ENCODE measurements at places on chromosomes 4 and X.

- no peak for DNase-seq
Measured at GRCh38 chrX:139475432-139475831, 55.1 kb upstream of the F9 start.

DNA sequence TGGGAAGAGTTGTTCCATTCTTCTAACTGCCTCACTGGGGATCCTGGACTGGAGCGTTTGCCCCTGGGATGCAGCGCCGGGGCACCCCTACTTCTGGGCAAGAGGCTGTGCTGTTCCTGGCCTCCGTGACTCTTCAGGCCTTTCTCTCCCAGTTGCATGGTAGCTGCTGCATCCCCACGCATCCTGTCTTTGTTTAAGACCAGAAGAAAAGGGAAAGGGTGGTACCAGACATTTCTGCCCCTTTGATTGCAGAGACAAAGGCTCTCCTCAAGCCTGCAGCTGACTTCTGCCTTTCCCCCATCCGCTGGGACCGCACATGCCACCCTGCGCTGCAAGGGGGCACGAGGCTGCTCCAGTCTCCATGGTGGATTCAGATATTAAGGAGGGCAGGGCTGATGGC lies 70.4 kb downstream of the SHROOM2 start:
- DNase-seq: no peak

- DNase-seq: no peak
Measured at GRCh38 chrX:2398064-2398656, 102.6 kb downstream of the DHRSX start.

DNA sequence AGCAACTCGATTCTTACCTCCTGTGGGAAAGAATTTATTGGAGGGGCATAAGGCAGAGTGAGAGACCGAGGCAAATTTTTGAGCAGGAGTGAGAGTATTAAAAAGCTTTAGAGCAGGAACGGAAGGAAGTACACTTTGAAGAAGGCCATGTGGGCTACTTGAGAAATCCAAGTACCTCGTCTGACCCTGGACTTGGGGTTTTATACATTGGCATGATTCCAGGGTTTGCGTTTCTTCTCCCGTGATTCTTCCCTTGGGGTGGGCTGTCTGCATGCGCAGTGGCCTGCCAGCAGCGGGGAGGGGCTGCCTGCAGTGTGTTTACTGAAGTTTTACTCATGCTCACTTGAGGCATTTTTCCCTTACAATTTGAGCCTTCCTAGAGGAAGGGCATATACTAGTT lies 3.4 kb downstream of the GALNT7 start:
- no peak for DNase-seq

DNA sequence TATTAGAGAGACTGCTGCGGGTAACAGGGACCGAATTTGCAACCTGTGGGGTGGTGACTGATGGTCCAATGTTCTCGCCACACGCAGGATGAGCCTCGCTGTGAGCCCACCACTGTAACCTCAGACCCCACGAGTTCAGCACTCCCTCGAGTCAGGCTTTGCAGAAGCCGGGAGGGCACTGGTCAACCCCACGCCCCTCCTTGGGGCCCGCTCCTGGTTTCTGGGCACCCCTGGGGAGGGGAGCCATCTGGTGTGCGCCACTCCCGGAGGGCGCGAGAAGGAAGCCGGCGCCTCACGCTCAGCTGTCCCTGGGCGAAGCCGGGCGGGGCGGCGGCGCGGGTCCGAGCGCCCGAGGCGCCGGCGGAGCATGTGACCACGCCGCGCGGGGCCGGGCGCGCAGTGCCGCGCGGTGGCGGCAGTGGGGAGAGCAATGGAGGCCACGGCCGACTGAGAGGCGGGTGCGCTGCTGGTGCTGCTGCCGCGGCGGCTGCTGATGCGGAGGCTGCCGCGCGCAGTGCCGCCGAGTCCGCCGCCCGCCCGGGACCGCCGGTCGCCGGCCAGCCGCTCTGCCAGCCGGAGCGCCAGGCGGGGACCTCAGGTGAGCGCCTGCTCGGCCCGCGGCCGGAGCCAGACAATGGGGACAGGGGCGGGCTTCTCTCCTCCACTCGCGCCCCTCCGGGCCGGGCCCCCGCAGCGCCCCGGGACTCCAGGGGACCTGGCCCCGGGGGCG lies 100.1 kb downstream of the CEP135 start:
- DNase-seq: no peak

DNA sequence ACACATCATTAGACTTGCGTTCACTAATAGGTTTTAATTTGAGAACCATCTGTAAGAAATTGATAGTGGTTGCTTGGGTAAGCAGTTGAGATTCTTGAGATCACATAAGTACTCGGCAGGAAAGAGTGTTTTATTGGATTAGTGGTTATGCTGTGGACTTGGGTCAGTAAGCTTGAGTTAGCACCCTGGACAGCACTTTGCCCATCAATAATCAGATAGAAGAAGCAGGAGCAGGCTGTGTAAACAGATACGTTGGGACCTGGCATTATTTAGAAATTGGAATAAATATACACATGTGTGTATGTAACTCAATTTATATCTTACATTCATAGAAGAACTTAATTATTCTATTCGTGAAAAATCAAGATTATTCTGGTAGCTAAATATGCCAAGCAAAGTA lies 357.5 kb upstream of the SMIM31 start:
- DNase-seq: no peak

DNA sequence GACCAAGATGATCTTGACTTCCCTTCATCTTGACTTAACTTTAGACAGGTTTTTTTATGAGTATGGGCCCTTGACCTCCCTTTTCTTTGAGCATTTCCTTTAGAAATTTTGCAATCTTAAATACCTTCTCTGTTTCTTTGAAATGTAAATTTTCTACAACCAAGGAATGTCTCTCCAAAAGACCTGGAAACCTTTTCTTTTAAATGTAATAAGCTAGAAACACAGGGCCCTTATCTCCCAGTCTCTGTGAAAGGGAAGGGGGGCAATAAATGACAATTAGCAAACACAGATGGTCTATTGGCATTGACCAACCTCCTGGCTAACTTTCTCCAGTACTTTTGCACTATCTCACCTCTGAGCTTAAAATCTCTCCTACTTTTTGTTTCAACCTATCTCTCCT lies 144.3 kb upstream of the GK2 start:
- no peak for DNase-seq

- no peak for DNase-seq
Measured at GRCh38 chr4:67049446-67049845, 495.9 kb downstream of the CENPC start.

DNA sequence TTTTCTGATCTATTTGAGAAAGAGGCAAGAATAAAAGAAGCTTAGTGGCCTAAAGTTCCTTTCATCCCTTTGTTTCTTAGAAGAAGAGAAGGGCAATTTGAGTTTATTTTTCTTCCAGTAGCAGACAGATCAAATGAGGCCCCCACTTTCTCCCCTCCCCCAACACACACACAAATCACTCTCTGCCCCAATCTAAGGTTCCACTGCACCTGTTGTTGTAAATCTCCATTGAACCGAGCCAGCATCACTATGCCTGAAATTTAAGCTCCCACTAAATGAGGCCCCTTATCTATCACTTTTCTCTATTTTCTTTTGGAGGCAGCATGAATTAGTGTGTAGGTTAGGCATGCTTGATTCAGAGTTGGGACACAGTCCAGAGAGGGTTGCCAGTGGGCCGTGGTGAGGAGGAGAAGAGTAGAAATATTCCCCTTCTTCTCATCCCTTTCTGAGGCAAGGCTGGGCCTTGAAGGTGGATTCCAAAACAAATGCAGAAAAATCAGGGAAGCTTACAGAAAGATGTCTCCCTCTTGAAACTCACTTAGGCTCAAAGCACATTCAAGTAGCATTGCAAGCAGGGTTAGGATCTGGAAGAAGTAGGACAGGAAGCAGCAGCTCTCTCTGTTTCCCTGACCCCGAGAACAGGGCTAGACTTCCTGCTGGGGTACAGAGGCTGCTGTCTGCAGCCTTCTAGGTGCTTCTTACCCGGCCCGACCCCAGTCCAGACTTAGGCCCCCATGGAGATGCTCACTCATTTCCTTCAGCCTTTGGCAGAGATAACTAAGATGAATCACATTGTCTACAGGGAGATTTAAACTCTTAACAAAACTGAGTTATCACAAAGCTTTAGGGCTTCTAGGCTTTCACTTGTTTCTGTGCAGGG lies 70.7 kb downstream of the RASL11B start:
- DNase-seq: no peak

DNA sequence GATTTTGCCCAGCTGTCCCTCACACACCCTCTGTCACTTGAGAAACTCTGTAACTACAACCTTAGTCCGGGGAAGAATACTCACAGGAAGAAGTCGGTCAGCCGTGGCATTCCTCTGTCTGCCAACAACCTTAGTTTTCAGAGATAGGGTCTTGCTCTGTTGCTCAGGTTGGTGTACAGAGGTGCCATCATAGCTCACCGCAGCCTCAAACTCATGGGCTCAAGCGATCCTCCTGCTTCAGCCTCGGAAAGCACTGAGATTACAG lies 12.2 kb upstream of the SPCS3 start:
- no peak for DNase-seq

DNA sequence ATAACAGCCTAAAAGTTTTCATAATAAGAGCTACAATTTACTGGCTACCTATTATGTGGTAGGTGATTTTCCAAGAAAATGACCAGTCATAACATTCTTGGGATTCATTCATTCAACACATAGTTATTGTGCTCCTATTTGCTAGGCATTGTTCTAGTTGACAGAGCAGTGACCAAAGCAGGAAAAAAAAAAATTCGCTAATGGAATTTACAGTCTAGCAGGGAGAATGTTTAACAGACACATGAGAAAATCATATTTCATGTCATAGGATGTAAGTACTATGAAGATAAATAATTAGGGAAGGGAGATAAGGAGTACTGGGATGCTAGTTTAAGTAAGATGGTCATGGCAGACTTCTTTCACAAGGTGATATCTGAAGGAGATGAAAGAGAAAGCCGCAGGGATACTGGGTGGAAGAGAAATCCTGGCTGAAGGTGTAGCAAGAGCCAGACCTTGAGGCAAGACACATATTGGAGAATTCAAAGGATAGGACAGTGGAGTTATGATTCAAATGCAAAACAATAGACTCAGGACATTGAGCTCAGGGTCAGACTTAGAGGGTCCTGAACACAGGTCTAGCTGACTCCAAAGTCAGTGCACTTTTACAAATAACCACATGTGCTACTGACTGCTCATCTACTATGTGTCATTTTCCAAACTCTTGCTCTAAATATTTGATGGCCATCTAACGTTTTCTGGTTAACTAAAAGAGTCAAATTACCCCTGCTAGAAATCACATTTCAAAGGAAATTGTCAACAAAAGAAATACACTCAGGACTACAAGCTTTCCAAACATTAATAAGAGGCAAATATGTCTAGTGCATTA lies 20.4 kb downstream of the SPCS3 start:
- no peak for DNase-seq
